Activated CD8-positive, alpha-beta memory T cell treated with anti-CD3 and anti-CD28 coated beads, Interleukin-2, amount 10 ng/mL, durations not matched to agents 7 days and 5 days (primary cell): ENCODE measurements at places on chromosomes 5 and 9.

DNA sequence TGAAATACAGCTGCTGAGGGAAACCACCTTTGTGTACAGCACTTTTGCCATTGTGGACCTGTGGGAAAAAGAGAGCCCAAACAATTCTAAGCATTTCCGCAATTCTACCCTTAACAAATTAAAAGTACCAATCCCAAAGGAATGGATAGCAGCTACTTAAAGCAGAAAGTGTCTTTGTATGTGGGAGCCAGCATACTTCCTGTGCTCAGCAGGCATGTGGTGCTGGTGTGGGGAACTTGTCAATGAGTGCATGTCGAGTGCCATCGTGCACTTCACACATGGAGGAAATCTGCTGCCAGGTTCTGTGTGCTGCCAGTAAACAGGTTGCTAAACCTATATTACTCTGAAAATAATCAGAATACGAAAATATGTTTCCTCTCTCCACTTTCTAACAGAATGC, 399.0 kb downstream of the LRRC70 start:
- H3K4me1 ChIP-seq: no peaks in the 10 kb centered on the region
- no peak for DNase-seq
- H3K27ac ChIP-seq: no peak overlapping the region
- H3K36me3 ChIP-seq: no peaks in the 10 kb centered on the region
- no peaks in the 10 kb centered on the region for H3K27me3 ChIP-seq

- H3K4me1 ChIP-seq: no peaks in the 10 kb centered on the region
- no peaks in the 10 kb centered on the region for H3K27me3 ChIP-seq
- no peak for DNase-seq
Measured at GRCh38 chr5:94021246-94021645, 279.8 kb upstream of the POU5F2 start.

DNA sequence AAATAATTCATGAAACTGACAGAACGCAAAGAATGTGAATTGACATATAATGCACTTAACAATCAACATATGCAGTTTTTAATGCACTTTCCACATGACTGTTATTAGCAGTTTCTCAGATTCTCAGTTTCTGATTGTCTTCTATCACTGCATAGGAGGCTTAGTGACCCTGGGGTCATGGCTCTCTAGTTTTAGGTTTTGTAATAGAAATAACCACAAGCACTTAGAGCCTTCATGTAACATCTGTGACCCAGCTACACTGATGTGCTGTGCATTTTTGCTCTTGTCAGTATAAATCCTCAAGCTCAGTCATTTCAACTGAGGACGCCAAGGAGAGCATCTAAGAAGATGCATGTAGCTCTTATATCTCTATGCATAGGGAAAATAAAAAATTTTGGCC, 163.1 kb upstream of the IZUMO3 start:
- no peak overlapping the region for H3K27ac ChIP-seq
- H3K27me3 ChIP-seq: no peaks in the 10 kb centered on the region
- H3K4me1 ChIP-seq: no peaks in the 10 kb centered on the region

DNA sequence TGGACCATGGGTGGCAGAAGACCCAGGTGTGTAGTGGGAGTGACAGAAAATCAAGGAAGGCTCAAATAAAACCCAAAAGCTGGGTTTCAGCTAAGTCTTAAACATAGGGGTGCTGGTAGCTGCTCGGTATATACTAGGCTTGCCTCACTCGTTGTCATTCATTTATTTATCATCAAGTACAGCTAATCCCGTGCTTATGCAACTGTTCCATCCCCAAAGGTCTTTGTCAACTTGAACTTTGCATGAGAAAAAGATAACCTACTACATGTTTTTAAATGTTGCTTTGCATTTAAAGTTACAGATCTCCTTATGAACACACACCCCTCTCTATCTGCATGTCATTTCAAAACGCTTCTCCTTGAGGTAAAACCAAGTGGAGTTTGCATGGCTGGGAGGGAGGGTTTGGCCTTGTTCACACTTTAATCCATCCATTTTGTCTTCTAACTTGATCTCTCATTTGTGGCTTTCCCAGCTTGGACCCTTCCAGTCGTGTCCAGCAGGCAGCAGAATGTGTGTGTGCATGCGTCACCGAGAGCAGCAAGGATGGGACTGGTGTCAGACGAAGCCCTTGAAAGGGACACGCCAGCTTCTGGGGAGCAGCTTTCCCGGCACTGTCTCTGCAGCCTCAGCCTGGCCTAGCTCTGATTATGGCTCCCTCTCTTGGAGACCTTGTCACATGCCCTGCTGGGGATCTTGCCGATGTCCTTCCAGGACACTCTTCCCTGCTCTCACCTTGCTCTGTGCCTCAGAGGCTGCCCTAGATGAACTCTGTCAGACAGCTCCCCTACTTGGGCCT, 133.5 kb downstream of the GADD45G start:
- peaks cover 61% of the 10 kb centered on the region for H3K4me1 ChIP-seq
- H3K27ac ChIP-seq: no peak overlapping the region
- no peak for DNase-seq
- H3K27me3 ChIP-seq: no peaks in the 10 kb centered on the region

DNA sequence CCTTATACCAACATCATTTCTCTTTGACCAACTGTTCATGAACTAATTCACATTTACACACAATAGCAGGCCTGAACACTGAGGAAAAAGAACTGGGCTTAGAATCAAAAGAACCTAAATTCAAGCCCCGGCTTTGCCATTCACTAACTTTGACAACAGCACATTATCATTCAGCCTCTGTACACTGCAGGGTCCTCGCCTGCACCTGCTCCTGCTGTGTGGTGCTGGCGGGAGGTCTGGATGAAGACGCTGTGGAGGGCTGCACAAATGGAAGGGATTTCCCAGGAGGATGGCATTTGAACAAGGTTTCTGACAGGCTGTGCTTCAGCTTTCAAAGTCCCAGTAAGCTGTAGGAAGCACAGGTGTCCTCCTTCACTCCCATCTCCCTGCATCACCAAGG, 151.2 kb downstream of the ZDHHC21 start:
- H3K4me3 ChIP-seq: no peak overlapping the region
- peaks cover 7% of the 10 kb centered on the region for H3K27me3 ChIP-seq
- H3K4me1 ChIP-seq: no peaks in the 10 kb centered on the region
- DNase-seq: no peak
- no peaks in the 10 kb centered on the region for H3K36me3 ChIP-seq

- H3K27ac ChIP-seq: no peak overlapping the region
- no peak for DNase-seq
- peaks cover 20% of the 10 kb centered on the region for H3K36me3 ChIP-seq
- no peak overlapping the region for H3K4me3 ChIP-seq
Measured at GRCh38 chr9:77906991-77907390, 124.6 kb downstream of the GNAQ start.

- H3K27me3 ChIP-seq: no peaks in the 10 kb centered on the region
- no peak for DNase-seq
- H3K4me3 ChIP-seq: no peak overlapping the region
- H3K27ac ChIP-seq: no peak overlapping the region
- H3K36me3 ChIP-seq: no peaks in the 10 kb centered on the region
Measured at GRCh38 chr5:67588389-67588788, 391.8 kb upstream of the CD180 start.

DNA sequence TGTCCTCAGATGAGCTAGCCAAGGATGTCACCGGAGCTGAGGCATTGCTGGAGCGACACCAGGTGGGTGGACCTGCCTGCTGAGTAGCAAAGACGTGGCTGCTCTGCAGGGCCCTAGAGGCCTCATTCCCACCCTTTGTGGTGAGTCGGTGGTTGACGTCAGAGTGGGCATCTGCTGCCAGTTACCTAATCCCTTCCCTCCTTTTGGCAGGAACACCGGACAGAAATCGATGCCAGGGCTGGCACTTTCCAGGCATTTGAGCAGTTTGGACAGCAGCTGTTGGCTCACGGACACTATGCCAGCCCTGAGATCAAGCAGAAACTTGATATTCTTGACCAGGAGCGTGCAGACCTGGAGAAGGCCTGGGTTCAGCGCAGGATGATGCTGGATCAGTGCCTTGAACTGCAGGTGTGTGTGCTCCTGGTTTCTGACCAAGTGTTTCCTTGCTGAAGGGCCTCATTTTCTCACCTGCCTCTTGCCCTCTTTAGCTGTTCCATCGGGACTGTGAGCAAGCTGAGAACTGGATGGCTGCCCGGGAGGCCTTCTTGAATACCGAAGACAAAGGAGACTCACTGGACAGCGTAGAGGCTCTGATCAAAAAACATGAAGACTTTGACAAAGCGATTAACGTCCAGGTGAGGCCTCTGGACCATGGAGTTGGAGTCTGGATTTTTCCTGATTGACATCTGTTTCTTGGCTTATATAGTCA, 48.9 kb downstream of the DYNC2I2 start:
- H3K36me3 ChIP-seq: peaks cover 55% of the 10 kb centered on the region
- H3K27ac ChIP-seq: no peak overlapping the region
- DNase-seq: no peak
- no peaks in the 10 kb centered on the region for H3K4me1 ChIP-seq
- H3K27me3 ChIP-seq: no peaks in the 10 kb centered on the region

DNA sequence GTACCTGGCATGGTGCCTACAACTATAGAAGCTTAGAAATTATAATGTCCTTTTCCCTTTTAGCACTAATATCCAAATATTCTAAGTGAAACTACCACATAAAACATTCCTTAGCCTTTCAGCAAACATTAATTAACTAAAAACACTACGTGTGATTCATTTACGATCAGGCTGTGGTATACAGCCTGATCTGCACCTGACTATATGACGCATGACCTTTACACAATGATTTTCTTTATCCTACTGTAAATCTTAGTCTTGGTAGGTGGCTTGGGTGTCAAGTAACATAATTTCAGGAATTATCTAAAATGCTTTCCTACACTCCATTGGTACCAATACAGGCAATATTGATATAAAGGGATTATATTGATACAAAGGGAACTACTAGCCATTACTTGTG, 686.7 kb downstream of the DTWD2 start:
- H3K36me3 ChIP-seq: no peaks in the 10 kb centered on the region
- H3K4me3 ChIP-seq: no peak overlapping the region
- DNase-seq: no peak
- H3K27me3 ChIP-seq: no peaks in the 10 kb centered on the region

GRCh38 chr5:39485079-39485478, 60.3 kb upstream of the DAB2 start:
- no peak overlapping the region for H3K27ac ChIP-seq
- no peaks in the 10 kb centered on the region for H3K4me1 ChIP-seq
- H3K4me3 ChIP-seq: no peak overlapping the region
- no peaks in the 10 kb centered on the region for H3K36me3 ChIP-seq
- peaks cover 8% of the 10 kb centered on the region for H3K27me3 ChIP-seq

GRCh38 chr9:7507566-7508270, 291.9 kb downstream of the DMAC1 start:
- H3K36me3 ChIP-seq: no peaks in the 10 kb centered on the region
- H3K4me1 ChIP-seq: no peaks in the 10 kb centered on the region
- H3K27me3 ChIP-seq: peaks cover 26% of the 10 kb centered on the region

- no peaks in the 10 kb centered on the region for H3K27me3 ChIP-seq
- H3K4me1 ChIP-seq: peaks cover 2% of the 10 kb centered on the region
- no peak for DNase-seq
- H3K27ac ChIP-seq: no peak overlapping the region
- H3K4me3 ChIP-seq: no peak overlapping the region
Measured at GRCh38 chr5:68730220-68730978, 363.4 kb upstream of the SLC30A5 start.

GRCh38 chr5:122078116-122079110, at the start of gene LOX:
TSS of gene LOX (minus strand) at chr5:122078259. CDS start at chr5:122077985, 274 bp downstream.
- no peak for DNase-seq
- peaks cover 16% of the 10 kb centered on the region for H3K4me1 ChIP-seq
- H3K4me3 ChIP-seq: peak within 1 kb of the TSS; percentile 60

- peaks cover 7% of the 10 kb centered on the region for H3K27me3 ChIP-seq
- DNase-seq: no peak
- H3K4me3 ChIP-seq: no peak overlapping the region
- H3K27ac ChIP-seq: no peak overlapping the region
- H3K4me1 ChIP-seq: peaks cover 39% of the 10 kb centered on the region
- peaks cover 34% of the 10 kb centered on the region for H3K36me3 ChIP-seq
Measured at GRCh38 chr9:124855566-124855943, 2.3 kb downstream of the WDR38 start.

DNA sequence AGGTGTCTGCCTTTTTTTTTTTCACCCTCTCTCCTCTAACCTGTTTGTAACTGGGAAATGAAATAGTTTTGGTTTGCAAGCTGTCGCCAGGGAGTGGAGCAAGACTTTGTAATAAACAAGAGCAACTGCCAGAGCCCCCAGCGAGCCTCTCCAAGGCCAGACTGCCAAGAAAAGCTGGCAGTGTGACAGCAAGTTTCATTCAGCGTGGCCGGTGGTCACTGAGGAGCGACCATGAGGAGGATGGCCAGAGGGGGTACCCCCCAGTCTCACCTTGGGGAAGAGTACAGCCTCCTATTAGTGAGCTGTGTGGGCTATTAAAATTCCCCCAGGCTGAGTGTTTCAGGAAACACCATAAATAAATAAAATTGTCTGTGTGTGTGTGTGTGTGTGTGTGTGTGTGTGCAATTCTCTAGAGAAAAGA, 49.9 kb downstream of the ZFAND5 start:
- no peaks in the 10 kb centered on the region for H3K36me3 ChIP-seq
- H3K4me1 ChIP-seq: no peaks in the 10 kb centered on the region

DNA sequence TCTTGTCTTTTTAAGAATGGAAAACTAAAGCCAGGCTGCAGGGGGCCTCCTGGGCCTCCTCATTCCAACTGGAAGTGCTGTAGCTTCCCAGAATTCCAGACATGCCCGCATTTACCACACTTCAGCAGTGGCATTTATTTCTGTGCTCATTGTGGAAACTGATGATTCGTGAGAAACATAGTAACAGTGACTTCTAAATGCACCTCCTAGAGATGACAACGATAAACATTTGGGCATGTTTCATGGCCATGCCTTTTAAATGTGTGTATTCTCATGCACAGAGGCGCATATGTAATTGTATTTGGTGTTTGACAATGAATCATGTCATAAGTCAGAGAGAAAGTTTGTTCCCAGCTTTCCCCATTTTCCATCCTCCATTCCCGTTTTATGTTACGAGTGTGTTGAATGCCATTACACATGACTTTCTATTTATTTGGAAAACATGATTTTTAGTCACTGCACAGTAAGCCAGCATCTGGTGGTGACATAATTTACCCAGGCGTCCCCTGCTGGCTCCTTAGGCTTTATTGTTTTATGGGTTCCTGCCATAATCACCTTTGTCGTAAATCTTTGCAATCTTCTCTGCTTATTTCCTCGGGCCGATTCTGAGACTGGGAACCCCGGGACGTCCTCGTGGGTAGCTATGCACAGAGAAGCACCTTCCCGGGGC, 68.8 kb upstream of the FCN2 start:
- H3K27me3 ChIP-seq: no peaks in the 10 kb centered on the region
- H3K27ac ChIP-seq: no peak overlapping the region
- H3K4me1 ChIP-seq: no peaks in the 10 kb centered on the region
- H3K4me3 ChIP-seq: no peak overlapping the region
- no peak for DNase-seq

DNA sequence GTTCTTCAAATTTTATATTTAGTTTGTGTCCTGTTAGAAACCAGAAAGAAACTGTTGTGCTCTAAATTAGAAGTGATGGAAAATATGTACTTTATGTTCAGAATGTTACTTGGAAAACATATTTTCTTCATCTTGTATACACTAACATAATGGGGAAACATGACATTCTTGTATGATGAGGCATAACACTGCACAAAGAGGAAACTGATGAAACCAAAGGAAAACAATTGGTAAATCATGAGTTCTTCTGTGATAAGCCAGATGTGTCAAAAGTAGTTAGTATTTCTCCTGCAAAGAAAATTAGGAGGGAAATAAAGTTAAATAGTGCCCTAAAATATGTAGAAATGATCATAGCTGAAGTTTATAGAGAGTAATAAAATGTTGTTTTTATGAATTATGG, 111.1 kb upstream of the FBN2 start:
- H3K36me3 ChIP-seq: no peaks in the 10 kb centered on the region
- no peak overlapping the region for H3K27ac ChIP-seq
- no peaks in the 10 kb centered on the region for H3K27me3 ChIP-seq
- no peak overlapping the region for H3K4me3 ChIP-seq
- DNase-seq: no peak

- H3K36me3 ChIP-seq: no peaks in the 10 kb centered on the region
- H3K4me3 ChIP-seq: no peak overlapping the region
- H3K4me1 ChIP-seq: no peaks in the 10 kb centered on the region
- H3K27ac ChIP-seq: no peak overlapping the region
- DNase-seq: no peak
Measured at GRCh38 chr9:32832346-32832745, 49.0 kb downstream of the TMEM215 start.
